ENCODE measurements at places on chromosomes 16 and 17. TPM values are rescaled to one million over a fixed set of nuclear protein-coding genes. Genes with fewer than 3 reads are reported as not detected.

TEKT3 gene
- not detected for total RNA-seq

KRT17 gene
- 1.0 TPM for total RNA-seq

CD300LB gene
- not detected for total RNA-seq

GAS2L2 gene
- total RNA-seq, result not detected

All from A549 treated with ZK216348 at 1 μM for 4 hours (cell line).